ENCODE measurements at places on chromosomes 3 and 15.

DNA sequence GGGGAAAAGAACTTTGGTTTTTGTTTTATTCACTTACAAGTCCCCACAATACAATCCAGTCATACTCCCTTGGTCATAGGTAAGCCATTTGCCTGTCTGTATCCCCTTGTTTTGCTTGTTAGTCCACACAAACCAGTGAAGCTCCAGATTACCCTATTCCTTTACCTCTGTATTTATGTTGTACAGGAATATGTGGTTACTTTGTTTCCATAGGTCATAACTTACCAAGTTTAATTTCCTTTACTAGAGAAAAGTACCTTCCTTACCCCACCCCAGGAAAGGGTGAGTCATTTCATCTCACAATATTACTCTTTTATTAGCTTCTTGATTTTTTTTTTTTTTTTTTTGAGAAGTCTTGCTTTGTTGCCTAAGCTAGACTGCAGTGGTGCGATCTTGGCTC is 113.4 kb upstream of the LRRFIP2 start:
- no peak for DNase-seq

DNA sequence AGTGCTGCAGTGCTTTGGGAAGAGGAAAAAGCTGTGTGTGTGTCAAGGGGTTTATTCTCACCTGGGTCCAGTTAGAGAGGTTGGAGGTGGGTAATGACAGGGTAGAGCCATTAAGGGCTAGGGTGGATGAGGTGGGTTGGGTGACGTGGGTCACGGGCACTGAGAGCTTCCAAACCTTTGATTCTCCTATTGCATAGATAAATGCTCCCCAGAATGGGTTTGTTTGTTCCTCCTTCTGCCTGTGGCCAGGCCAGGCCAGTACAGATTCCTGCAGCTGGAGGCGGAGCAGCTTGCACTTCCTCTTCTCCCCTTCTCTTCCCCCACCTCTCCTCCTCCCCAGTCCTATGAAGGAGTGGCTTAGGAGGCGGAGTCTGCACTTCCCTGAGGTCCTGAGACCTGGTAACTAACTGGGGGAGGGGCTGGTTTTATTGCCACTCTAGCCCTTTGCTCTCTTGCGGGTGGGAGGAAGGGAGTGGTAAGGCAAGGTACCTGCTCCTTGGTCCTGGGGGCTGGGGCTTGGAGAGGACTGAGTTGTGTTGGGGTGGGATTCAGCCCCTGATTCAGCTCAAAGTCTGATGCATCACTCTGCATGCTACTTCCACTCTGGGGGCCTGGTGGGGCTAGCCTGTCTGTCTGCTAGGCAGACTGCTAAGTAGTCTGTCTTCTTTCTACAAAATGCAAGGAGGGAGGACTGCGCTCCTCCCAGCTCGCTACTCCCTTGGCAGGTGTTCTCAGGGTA is 3.5 kb downstream of the SPINT1 start:
- DNase-seq, result no peak

- DNase-seq, result no peak
Measured at GRCh38 chr3:30632065-30632464, 25.7 kb downstream of the TGFBR2 start.

- no peak for DNase-seq
Measured at GRCh38 chr3:197354568-197355001, 56.2 kb upstream of the DLG1 start.

- no peak for DNase-seq
Measured at GRCh38 chr3:17354341-17354740, 388.1 kb downstream of the TBC1D5 start.

GRCh38 chr3:50525191-50525910 is 21.9 kb upstream of the CACNA2D2 start:
- no peak for DNase-seq

All from activated CD4-positive, CD25-positive, alpha-beta regulatory T cell treated with anti-CD3 and anti-CD28 coated beads, Interleukin-2, amount 50 U/mL, for 72 hours (primary cell).